Stimulated activated naive CD8-positive, alpha-beta T cell treated with anti-CD3 and anti-CD28 coated beads, Interleukin-15, Interleukin-2, amounts not matched to agents 100 U/mL and 50 U/mL, for 24 hours (primary cell): ENCODE measurements at places on chromosomes 12 and 14.

- DNase-seq = no peak
Measured at GRCh38 chr12:15633201-15633600, 156.0 kb downstream of the EPS8 start.

GRCh38 chr14:51776102-51776894, 84.1 kb upstream of the GNG2 start:
- DNase-seq = peak; percentile 35

- no peak for DNase-seq
Measured at GRCh38 chr12:119699199-119699760, 31.3 kb downstream of the PRKAB1 start.

- DNase-seq = no peak
Measured at GRCh38 chr12:60489071-60489470, 893.2 kb downstream of the SLC16A7 start.

GRCh38 chr14:38544776-38545175, 288.9 kb upstream of the CLEC14A start:
- no peak for DNase-seq

DNA sequence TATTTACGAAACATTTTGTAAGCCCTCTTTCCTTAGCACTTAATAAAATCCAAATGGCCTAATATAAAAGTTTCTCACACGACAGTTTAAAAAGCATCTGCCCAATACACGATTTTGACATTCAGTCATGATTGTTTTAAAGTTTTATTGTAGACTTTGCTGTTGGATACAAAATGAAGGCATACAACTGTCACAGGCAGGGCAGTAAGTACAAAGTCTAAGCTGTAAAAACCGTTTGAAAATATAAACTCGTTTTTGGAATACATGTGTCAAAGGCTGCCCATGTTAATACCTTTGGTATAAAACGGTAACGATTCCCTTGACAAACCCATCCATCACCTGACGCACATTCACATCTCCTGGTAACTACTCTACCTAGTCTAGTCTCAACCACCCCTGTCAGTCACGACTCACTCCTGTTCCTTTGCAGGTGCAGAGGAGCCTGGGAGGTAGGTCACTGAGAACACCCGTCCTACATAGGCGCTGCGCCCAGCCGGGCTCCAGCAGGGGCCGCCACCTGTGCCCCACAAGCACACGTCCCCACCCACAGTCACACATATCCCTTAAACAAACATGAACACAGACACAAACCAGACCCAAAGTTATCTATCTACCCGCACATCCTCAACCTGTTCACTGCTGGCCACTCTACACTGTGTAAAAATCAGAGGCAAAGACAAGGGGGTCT, 27.1 kb downstream of the KCTD10 start:
- DNase-seq = no peak

DNA sequence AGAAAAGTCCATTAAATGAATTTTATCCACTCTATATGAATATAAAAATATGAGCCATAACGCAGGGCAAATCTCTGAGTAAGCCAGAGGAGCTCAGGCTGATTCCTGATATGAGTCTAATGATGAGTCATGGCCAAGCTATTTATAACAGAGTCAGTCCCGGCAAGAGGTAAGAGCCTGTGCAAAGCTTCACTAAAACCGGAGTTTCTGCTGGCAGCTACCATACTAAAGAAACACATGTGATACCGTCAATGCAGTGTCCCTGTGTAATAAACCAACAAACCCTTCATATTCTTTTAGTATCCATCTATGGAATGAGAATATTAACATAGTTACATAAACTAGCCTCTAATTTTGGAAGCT, 319.4 kb downstream of the KCNC2 start:
- no peak for DNase-seq

DNA sequence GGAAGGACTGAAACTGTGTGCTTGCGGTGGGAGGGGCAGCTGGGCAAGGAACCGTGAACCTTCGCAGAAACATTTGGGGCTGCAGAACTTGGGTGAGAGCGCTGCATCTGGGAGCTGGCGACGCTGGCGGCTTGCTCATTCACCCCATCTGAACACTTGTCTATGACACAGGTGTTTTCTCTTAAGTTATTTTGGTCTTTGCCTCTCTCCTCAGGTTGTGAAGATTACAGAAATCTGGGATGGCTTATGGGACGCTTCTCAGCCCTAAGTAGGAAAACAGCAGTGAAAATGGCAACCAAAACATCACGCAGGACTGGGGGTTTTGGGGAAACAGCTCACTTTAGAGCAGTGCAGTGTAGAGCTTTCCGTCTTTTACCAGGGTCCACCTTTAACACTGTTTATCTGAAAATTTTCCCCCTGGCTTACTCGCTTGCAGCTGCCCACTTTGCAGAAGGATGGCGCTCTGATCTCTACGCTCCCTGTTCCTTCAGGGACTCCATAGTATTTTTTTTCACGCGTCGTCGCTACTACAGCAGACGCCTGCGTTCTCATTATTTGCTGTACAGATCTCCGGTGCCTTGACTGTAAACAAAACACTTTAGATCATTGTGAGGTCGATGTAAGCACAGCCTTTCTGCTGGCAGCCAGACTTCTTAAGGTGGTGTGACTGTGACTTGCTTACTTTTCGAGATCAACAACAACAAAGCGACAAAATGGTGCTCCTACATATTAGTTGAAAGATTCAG, 2.7 kb upstream of the CDKN1B start:
- peak; percentile 55 for DNase-seq

- DNase-seq = no peak
Measured at GRCh38 chr12:38477340-38478090, 160.9 kb downstream of the ALG10B start.

DNA sequence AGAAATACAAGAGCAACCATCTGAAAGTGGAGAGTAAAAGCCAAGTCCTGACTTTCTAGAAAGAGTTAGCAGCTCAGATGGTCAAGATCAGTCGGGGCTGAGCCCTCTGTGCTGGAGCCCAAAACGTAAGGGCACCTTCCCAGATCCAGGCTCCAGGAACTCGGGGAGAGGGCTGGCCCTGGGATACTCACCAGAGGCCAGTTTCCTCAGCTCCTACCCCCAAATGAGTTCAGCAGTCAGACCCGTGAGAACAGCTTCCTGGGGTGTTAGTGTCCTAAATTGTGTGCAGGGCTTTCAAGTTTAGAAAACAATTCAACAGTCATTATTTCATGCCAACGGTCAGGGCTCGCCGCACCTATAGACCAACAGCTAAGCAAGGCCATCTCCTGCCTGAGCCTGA, 147.6 kb upstream of the FKBP4 start:
- DNase-seq = no peak

DNA sequence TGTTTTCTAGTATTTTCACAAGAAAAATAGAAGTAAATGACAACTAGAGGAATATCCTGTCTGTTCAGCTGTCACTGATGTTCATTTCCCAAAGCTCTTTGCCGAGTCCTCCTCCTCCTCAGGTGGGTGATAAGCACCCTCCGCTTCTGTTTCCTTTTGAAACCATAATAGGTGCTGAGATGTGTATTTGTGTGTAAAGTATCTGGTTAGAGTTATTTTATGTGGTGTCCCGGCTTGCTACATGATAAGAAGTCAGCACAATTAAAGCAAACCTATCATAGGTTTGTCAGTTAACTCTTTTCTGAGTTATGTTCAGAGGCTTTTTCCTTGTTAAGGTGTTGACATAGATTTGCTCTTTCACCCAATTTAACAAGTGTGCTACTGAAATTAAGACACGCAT, 82.4 kb downstream of the PIWIL1 start:
- DNase-seq = no peak

DNA sequence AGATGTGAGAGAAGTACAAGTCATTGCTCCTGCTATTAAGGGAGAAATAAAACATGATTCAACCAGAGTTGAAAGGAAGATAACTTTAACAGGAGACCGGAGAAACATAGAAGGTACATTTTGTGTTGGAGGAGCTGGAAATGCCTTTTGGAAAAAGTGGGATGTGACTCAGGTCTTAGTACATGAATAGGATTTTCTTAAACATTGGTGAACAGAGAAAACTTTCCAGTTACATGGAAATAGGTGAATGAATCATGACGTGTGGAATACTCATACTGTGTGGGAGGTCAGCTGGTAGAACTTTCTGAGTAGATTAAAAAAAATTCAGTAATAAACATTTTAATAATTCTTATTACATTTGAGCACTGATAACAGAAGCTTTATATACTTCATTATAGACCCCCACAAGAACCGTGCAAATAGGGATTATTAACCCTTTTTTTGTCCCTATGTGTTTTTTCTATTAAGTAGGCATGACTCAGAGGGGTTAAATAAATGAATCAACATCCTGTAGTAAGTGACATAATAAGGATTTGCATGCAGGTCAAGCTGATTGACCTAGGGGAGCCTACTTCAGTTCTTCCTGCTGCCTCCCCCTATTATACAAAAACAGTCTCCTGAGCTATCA, 710.5 kb downstream of the NOVA1 start:
- DNase-seq = no peak

- no peak for DNase-seq
Measured at GRCh38 chr14:22861651-22862050, 9.9 kb upstream of the LRP10 start.

- DNase-seq = no peak
Measured at GRCh38 chr12:34403706-34404376, 381.5 kb downstream of the ALG10 start.

- DNase-seq = no peak
Measured at GRCh38 chr14:76779221-76780057, 18.2 kb downstream of the VASH1 start.

DNA sequence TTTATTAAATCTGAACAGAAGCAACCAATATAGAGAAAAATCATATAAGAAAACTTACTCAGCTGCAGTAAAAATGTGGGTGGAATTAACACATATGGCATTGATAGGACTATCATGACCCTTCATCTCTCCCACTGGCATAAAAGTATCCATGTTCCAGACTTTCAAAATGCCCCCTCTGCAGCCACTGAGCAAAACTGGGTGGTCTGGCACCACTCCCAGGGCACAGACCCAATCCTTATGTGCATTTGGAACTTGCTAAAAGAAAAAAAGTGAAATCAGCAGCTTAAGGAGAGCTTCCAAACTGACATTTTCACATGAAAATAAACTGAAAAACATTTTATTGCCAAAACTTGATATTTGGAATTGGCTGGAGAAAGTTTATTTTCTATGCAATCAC, 141.5 kb downstream of the KIF21A start:
- no peak for DNase-seq

- DNase-seq = no peak
Measured at GRCh38 chr12:4471256-4471655, 25.6 kb upstream of the FGF6 start.
